ENCODE measurements at places on chromosomes 16 and 17.

DNA sequence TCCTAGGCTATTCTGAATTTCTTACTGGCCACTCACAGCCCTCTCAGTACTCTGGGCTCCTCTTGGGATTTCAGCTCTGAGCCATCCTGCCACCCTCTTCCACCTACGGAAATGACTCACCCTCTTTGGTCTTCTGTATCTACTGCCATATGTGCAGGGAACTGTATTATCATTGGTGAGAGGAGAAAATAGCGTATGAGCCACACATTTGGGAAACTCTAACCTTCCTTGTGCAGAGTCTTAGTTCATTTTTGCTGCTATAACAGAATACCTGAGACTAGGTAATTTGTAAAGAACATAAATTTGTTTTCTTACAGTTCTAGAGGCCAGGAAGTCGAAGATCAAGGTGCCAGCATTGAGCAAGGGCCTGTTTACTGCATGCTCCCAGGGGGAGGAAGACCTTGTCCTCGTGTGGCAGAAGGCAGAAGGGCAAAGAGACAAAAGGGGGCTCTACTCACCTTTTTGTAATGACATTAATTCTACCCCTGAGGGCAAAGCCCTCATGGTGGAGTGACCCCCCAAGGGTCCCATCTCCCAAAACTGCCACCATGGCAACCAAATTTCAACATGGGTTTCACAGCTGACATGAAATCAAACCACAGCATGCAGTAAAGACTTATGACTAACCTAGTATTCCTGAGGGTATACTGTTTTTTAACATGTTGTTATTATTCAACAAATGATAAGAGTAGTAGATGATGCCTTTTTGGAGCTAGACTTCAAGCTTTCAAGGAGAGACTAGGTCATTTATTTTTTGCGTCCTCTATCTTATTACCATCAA, 191.8 kb downstream of the PRKCA start:
- no peak for DNase-seq

- DNase-seq: peak; percentile 85
Observed at GRCh38 chr16:4801962-4802658, at the start of gene ROGDI. Gene ROGDI, minus strand, starts transcription at chr16:4802633. Its CDS starts 62 bp downstream, at chr16:4802571.

- no peak for DNase-seq
Observed at GRCh38 chr17:51733166-51733565, 425.3 kb downstream of the CA10 start.

DNA sequence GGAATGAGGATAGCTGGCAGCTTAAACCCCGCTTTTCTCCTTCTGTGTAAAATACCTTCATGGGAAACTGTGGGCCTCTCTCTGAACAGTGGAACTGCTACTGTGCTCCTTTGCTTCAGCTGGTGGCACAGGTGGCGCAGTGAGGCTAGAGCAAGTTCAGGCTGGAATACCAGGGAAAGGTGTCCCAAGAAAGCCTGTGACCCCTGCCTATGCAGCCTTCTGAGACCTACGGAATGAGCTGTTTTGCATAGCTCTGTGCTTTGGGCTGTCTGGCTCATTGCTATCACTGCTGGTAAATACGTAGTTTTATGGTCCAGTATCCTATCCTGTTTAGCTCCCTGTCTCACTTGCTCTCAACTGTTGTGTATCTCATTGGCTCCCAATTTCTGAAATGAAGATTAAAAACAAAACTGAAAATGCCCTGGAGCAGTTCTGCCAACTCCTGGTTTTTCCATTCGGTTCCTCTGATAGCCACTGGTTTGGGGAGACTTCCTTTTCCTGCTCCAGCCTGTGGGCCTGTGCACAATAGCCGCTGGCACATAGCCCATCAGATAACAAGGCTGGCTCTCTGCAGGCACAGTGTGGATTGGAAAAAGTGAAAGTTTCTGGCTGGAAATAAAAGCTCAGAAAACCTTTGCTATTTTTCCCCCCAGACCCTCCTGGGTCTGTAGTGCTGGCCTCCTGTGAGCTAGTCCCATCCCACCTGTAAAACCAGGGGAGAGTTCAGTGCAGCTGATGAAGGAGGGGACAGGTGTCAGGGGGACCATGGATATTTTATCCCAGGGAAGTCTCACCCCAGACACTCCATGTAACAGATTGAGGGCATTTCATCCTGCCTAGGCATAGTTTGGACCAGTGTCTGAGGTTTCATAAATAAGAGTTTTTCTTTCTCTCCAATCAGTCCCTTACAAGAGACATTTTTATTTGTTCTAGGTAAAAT, 24.0 kb downstream of the LIMD2 start:
- no peak for DNase-seq

GRCh38 chr16:3012828-3013420, at the start of gene CLDN9:
Gene CLDN9, plus strand, starts transcription at chr16:3012923. Its CDS starts 440 bp downstream, at chr16:3013363.
- DNase-seq: no peak

GRCh38 chr17:28334171-28334570, 1.1 kb downstream of the IFT20 start:
- DNase-seq: no peak

- no peak for DNase-seq
Observed at GRCh38 chr16:66859397-66860068, 15.3 kb downstream of the CA7 start.

GRCh38 chr17:72119873-72120641, 763 bp upstream of the SOX9 start:
- DNase-seq: no peak

- no peak for DNase-seq
Observed at GRCh38 chr17:67628580-67629013, 89.1 kb upstream of the NOL11 start.

DNA sequence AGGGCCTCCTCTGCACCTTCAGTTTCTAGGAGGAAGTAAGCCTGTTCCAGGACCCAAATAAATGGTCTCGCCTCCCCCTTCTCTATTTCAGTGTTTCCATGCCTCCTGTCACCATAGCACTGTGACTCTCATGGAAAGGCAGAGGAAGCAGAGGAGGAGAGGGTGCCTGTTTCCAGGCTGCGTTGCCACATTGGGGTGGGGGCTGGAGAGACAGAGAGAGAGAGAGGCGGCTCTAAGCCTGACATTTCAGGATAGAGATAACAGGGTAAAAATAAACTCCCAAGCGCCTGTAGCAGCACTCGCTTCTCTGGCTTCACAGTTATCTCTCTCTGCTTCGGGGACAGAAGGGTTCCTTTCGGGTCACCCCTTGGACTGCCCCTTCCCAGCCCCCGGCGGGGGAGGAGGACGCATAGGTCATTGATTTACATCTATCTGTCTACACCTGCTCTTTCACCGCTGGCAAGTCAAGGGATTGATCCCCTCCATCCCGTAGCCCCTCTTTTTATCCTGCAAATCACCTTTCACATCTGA, 71.2 kb upstream of the MRTFB start:
- DNase-seq: no peak

GRCh38 chr17:78532922-78533640, 44.1 kb downstream of the DNAH17 start:
- DNase-seq: no peak

- no peak for DNase-seq
Observed at GRCh38 chr16:59683709-59684108, 949.6 kb upstream of the GOT2 start.

DNA sequence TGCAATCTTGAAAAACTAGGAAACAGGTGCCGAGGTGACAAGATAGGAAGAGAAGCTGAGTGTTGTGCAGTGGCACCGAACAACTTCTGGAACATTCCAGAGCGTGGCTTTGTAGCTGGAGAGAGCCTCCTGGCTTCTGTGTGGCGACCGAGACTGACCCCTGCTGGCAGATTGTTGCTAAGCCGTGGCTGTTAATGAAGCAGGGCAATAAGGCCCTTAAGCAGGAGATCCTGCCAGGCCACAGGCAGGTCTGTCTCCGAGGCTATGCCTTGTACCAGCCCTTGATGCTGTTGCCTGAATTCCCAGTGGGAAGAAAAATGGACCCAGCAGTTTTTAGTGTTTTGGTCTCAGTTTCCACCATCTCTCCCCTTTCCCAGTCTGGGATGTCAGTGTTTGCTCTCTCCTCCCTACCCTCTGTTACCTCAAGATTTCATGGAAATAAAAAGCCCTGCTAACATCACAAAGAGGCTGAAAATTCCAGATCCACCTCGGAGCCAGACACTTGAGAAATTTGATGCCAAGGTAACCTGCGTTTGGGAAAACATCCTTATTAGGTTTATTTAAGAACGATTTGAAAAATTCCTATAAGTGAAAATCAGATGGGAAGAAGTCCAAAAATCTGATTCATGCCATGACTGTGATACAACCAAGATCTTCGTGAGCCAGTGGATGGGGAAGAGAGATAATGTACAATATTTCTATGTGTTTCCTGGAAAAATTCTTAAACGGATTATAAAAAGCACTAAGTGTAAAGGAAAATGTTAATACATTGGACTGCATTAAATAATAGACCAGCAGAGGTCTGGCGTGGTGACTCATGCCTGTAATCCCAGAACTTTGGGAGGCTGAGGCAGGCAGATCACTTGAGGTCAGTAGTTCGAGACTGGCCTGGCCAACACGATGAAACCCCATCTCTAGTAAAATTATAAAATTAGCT, 265.1 kb downstream of the PRKCA start:
- DNase-seq: peak; percentile 77

DNA sequence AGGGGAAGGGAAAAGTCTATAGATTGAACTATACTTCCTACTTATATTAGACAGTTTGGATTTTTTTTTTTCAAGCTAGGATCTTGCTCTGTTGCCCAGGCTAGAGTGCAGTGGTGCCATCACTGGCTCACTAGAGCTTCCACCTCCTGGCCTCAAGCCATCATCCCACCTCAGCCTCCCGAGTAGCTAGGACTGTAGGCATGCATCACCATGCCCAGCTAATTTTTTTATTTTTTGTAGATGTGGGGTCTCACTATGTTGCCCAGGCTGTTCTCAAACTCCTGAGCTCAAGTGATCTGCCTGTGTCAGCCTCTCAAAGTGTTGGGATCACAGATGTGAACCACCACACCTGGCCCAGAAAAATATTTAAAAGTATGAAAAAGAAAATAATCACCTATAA, 121.0 kb upstream of the HAS3 start:
- no peak for DNase-seq

DNA sequence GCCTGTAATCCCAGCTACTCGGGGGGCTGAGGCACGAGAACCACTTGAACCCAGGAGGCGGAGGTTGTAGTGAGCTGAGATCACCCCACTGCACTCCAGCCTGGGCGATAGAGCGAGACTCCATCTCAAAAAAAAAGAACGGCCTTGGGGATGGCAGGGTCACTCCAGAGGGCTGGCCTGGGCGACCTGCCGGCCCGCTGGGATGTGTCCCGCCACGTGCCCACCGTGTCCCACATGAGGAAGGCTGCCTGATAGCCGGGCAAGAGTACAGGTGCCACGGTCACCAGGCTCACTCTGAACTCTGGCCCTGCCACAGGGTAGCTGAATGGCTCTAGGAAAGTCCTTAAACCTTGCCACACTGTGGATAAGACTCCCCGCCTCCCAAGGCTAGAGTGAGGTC, 67.5 kb downstream of the COG7 start:
- no peak for DNase-seq

DNA sequence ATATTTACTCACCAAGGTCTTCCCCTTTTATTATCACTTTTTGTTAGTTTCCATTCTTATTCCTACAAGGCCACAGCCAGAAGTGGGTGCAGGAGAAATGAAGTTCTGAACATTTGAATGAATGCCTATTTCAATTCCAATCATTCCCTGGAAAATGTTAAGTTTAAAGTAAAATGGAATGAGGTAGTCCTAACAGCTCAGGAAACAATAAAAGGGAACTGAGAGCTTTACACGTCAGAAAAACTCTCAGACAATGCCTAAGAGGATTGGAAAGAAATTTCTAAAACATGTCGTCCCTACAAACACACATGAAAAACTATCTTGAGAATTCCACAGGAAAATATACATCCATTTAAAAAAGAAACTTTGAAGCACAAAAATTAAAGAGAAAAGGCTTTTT, 238.8 kb downstream of the STX8 start:
- no peak for DNase-seq

DNA sequence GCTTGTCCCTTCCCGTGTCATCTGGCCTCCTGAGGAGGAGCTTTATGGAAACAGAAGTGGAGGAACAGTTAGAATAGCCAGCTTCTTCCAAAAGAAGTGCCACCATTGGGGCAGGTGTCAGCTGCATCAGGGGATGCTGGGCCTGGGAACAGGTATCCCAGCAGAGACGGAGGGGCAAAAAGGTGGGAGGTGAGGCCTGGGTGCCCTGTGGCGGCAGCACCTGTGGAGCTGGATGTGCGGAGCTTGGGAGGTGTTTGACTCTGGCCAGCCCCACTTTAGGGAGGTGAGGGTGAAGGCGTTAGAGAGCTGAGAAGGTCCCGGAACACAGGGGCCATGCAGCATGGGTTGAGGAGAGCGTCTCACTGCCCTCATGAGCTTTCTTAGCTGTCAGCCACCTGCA, 5.2 kb downstream of the SMCR8 start:
- DNase-seq: no peak

GRCh38 chr16:3348547-3349167, 7.0 kb upstream of the OR2C1 start:
- DNase-seq: no peak

GRCh38 chr17:29722411-29723198, 99.9 kb upstream of the CORO6 start:
- DNase-seq: peak; percentile 39

GRCh38 chr16:57604177-57604576, 24.3 kb upstream of the ADGRG1 start:
- DNase-seq: no peak

DNA sequence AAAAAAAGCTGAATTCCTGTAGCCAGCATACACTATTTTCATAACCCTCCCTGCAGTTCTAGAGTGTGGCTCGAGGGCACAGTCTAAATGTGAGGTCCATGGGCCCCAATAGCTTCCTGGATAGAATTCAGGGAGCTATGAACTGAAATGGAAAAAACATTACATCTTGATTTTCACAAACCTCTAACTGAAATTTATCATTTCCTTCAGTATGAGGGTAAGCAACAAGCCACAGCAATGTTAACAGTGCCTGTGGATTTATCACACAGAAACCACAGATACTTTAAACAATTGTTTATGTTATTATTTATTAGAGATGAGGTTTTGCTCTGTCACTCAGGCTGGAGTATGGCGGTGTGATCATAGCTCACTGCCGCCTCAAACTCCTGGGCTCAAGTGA, 18.2 kb downstream of the TMEM92 start:
- peak; percentile 51 for DNase-seq

GRCh38 chr17:14552306-14552705, 251.4 kb downstream of the HS3ST3B1 start:
- DNase-seq: no peak

GRCh38 chr16:3027489-3027795, 3.6 kb downstream of the THOC6 start:
- DNase-seq: no peak

- DNase-seq: no peak
Observed at GRCh38 chr17:40072735-40073346, 10.1 kb downstream of the THRA start.

GRCh38 chr17:57475796-57476195, 219.5 kb downstream of the MSI2 start:
- no peak for DNase-seq

Measured in T-helper 2 cell (primary cell).